Fibroblast of skin of left quadriceps (primary cell): ENCODE measurements at places on chromosomes 16 and 17.
A peak's percentile ranks its signal among the peaks of the same experiment; 100 is the strongest.

DNA sequence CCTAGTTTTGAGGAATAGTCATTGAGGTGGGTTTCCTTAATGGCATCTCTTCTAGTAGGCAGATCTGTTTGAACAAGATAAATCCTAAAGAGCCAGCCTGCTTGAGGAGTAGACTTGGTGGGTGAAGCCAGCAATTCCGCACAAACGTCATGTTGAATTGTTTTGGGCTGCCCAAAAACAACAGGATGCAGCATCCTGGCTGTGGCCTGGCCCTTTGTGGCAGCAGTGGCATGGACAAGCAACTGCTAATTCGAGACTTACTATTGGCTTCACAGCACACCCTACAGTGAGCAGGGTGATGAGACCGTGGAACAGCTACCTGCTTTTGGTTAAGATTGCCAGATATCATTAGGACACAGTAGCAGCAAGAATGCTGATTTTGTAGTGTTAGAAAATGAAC, 9.3 kb upstream of the VPS4A start:
- DNase-seq: no peak

DNA sequence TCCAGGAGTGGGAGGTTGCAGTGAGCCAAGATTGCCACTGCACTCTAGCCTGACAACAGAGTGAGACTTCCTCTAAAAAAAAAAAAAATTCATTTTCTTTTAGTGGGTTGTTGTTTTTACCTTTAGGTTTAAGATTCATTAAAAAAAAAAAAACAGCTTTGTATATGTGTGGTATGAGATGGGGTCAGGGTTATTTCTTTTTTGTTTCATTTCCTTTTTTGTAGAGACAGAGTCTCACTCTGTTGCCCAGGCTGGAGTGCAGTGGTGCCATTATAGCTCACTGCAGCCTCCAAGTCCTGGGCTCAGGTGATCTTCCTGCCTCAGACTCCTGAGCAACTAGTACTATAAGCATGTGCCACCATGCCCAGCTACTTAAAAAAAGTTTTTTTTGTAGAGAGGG, 47.0 kb downstream of the BCAS3 start:
- no peak for DNase-seq

- no peak for DNase-seq
These were observed 20.4 kb downstream of the ALOX12B start for GRCh38 chr17:8066841-8067775.

DNA sequence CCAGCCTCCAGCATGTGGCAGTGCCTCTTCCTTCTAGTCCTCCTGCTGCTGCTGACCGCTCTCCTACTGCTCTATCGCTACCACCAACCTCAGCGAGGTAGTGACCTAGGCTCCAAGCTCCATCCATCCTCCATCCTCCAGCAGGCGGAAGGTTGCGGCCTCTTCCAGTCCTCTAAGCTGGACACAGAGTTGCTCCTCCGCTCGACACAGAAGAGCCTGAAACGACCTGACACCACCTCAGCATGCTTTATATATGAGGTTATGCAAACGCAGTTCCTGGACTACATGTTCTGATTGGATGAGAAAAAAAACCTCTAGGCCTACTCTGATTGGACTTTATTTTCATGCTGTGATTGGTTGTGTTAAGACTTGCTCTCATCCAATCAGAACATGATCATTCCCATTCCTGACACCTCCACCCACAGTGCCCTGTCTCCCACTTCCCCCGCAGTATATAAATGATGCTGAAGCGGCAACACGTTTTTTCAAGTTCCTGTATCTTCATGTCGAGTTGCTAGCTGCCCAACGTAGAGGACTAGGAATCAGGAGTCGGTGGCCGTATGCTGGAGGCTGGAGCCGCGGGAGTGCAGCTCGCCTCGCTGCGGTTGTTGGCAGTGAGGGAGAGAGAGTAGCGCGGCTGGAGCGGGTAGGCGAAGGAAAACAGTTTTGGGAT, 398.1 kb downstream of the KCNJ18 start:
- DNase-seq: no peak

GRCh38 chr17:65753348-65753747, 191.9 kb upstream of the AXIN2 start:
- DNase-seq: no peak

GRCh38 chr16:27642756-27643155, 92.8 kb downstream of the KATNIP start:
- DNase-seq: no peak

DNA sequence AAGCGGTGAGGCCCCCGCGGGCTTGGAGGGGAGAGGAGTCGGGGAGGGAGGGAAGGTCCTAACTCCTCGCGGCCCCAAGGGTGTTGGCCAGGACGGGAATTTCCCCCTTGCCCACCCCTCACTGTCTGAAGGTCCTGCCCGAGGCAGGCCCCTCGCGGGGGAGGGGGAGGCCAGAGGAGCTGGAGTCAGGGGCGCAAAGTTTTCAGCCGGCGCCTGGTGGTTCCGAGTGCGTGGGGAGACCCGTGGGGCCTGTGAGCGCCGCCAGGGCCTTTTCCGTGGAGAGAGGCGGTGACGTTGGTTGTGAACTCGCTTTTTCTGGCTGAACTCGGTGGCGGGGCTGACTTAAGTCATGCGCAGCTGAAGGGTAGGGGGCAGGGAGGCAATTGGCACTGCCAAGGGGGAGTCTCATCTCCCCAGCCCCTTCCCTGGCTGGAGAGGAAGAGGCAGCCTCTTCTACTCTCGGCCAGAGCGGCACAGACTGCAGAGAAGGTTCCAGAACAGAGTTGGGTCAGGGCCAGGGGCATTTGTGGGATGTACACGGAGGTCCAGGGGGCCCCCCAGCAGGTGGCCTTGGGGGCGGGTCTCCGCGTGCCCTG, 1.5 kb downstream of the CACNA1H start:
- DNase-seq: no peak

- DNase-seq: no peak
These were observed 49.3 kb upstream of the BCO1 start for GRCh38 chr16:81189100-81189664.

DNA sequence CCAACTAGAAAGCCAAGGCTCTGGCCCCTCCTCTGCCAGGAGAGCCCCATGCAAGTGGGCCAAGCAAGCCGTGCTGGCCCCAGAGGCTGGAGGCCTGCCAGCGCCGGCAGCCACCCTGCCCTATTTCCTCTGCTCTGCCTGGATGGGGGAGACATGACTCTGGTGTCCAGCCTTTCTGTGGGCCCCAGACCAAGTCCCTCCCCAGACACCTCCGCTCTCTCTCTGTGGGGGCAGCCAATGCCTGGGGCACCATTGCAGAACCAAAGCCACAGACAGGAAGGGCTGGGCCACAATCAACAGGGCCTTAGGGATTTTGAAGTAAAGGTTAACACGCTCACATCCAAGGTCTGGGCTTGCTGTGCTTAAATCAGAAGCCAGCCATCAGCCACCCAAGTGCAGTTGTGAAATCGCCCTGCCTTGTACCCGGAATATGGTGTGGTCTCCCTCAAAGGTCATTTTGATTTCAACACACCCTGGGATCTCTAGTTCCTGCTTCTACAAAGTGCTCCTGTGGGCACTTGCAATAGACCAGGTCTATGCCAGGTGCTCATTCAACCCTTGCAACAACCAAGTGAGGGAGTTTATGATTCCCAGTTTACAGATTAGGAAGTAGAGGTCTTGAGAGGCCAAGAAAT, 63.5 kb upstream of the TEX2 start:
- DNase-seq: no peak

GRCh38 chr17:81231121-81231645, 7.7 kb downstream of the TEPSIN start:
- DNase-seq: no peak

- DNase-seq: no peak
These were observed at the start of gene NECAB2 for GRCh38 chr16:83967838-83968305. NECAB2 (plus strand) TSS chr16:83968244; CDS start chr16:83968649, 405 bp downstream.

DNA sequence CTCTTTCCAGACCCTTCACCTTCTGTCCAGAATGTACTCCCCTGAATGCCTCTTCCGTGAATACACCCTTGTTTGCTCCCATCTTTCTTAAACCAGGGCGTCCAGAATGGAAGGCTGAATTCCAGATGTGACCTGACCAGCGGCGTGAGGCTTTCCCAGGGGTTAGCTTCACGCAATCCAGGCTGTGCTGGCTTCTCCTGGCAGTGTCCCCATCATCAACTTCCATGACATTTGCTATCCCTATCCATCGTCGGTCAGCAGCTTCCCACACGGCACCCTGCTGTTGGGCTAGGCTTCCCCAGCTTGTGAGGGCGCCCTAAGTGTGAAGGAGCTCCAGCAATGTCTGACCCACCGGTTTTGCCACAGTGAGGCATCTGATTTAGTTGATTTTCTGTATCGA, 339.8 kb upstream of the TNRC6C start:
- DNase-seq: no peak

DNA sequence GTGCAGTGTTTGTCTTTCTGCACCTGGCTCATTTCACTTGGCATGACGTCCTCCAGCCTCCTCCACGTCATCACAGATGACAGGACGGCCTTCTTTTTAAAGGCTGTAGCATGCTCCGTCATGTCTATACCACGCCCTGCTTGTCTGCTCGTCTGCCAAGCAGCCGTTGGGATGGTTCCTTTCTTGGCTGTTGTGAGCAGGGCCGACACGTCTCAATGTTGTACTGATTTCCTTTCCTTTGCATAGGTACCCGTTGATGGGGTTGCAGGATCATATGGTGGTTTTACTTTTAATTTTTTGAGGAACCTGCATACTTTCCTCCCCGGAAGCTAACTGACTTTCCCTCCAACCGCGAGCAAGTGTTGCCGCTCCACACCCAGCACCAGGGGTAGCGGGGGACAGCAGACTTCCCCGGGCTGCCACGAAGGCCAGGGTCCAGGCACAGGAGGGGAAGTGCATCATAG, 212.2 kb upstream of the ZNF469 start:
- no peak for DNase-seq

GRCh38 chr16:84477661-84478060, 26.8 kb downstream of the MEAK7 start:
- no peak for DNase-seq

- DNase-seq: no peak
These were observed 60.6 kb downstream of the NT5M start for GRCh38 chr17:17363638-17364337.

DNA sequence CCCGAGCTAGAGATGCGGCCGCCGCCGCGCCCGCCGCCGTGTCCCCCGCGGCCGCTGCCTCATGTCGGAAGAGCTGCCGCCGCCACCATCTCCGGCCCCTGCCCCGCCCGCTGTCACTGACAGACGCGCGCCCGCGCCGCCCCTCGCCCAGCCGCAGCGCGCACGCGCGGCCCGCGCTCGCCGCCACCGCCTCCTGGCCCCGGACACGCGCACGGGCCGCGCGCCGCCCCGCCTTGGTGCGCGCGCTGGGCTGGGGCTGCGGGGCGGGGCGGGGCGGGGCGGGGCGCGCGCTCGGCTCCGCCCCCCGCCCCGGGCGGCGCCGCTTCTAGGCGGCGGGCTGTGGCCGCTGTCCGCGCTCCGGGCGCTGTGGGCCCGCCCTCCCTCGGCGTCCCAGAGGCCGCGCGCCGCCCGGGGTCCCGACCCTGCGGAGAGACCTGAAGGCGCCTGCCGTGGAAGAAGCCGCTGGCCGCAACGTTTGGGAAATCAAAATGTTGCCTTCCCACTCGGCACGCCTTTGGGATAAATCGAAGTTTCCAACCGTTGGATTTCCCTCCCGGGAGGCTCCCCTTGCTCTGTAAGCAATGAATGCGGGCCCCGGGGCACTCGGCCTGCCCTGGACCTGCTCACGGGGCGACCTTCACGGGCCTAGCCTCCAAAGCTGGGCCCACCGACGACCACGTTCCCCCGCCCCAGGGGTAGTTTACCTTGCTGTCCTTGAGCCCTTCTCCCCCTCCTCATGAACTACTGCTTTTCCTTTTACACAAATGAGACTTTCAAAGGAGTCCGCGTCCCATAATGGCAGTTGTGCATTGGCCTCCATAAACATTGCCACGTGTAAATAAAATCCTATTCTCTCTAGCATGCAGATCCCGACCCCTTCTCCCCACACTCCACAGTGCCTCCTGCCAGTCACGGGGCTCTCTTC, at the start of gene ADCY9:
ADCY9 (minus strand) TSS at position 118 of the 925 bp plus-strand sequence. CDS start 1,000 bp downstream, outside the sequence.
- DNase-seq: peak; percentile 59

DNA sequence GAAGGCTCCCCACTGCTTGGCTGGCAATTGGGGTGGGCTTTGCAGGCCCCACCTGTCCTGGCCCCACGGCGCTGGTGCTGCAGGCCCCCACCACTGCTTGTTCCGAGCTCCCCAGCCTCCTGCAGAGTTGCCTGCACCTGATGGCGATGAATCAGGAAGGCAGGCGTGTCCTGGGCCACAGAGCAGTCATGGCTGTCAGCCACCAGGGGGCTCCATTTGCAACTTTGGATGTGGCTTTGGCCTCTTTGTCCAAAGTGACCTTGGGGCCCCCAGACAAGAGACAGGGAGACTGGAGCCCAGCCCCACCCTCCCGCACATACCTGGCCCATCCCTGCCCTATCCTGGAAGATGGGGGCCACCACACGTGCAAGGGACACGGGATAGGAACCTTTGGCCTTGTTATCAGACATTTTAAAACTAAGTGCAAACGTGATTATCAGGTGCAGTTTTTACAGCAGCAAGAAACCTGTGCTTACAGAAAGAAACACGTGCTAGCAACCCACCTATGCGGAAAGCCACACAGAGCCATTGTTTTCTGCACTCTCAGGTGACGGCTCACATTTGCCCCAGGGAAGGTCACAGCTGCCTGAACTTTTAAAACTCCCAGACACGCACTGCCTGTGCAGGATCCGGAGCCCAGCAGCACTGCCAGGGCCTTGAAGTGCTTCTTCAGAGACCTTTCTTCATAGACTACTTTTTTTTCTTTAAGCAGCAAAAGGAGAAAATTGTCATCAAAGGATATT, at the start of gene DNASE1:
DNASE1 (plus strand) TSS at position 443 of the 743 bp plus-strand sequence. CDS start 683 bp downstream, outside the sequence.
- no peak for DNase-seq

- DNase-seq: no peak
These were observed 44.8 kb downstream of the STAT5A start for GRCh38 chr17:42333053-42333452.

GRCh38 chr17:66711881-66712321, 123.0 kb upstream of the CACNG5 start:
- no peak for DNase-seq

DNA sequence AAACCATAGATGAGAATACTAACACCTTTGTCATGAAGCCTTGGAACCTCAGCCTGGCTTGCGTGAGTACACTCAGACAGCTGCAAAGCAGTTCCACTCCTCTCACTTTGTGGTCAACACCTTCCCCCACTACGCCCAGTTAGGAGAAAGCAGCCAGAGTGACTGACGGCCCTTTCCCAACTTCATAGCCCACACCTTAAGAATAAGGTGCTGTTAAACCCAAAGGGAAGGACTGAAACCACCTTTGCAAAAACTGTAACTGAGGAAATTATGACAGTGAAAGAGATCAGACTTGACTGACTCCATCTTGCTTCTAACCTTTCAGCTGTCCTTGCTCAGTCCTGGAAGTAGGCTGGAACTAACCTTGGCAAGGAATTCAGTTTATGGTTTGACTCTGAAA, 13.7 kb downstream of the N4BP1 start:
- DNase-seq: no peak

GRCh38 chr17:3732210-3732621, 8.5 kb downstream of the HASPIN start:
- DNase-seq: no peak

DNA sequence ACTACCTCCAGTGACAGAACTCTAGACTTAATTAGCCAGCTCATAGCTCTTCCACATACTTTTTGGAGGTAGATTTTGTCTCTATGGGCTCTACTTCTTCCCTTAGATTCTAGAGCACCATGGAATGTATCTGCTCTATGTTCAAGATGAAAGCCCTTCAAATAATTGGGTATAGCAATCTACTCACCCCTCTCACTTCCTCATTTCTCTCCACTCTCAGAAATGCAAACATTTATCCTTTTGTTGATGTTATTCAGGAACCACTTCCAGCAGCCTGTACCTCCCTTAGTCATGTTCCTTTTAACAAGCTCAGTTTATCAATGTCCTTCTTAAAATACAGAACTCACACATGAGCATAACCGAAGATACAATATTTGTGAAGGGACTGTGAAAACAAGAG, 78.5 kb downstream of the GRIN2A start:
- DNase-seq: no peak

GRCh38 chr16:70681382-70682238, 4.2 kb downstream of the MTSS2 start:
- no peak for DNase-seq
